ENCODE measurements at places on chromosomes 4 and X.

DNA sequence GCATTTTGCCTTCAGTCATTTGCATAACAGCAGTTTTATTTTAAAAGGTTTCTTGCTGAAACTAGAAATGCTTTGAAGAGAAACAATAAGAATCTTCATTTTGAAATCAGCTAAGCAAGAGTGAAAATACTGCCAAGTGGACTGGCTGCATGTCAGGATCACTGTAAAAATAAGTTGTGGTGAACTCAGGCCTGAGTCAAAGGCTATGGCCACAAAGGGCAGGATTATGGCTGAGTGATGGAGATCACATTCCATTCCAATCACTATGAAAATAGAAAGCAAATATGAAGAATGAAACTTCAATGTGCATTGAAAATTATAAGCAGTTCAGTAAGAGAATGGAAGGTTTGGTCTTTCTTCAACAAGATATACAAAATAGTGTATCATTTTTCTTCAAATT lies 224.5 kb downstream of the PCDH18 start:
- peak; percentile 86 for DNase-seq

DNA sequence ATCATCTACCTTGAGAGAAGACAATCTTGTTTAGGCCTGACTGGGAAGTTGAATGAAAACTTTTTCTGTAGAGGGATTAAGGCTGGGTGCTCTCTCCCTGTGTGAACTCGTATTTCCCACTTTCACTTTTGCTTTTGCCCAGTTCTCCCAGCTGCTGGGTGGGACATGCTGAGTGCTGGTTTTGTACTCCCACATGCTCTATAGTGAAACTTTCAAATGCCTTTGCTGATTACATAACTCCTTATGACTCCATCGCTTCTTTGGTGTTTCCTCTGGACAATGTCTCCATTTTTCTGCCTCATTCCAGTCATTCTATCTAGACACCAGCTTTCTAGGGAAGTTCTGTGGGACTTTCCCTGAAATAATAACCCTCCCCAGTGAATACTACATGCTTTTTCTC lies 100.5 kb downstream of the CLNK start:
- peak; percentile 89 for DNase-seq

GRCh38 chr4:144181391-144181790 lies 40.9 kb upstream of the GYPA start:
- DNase-seq, result no peak

DNA sequence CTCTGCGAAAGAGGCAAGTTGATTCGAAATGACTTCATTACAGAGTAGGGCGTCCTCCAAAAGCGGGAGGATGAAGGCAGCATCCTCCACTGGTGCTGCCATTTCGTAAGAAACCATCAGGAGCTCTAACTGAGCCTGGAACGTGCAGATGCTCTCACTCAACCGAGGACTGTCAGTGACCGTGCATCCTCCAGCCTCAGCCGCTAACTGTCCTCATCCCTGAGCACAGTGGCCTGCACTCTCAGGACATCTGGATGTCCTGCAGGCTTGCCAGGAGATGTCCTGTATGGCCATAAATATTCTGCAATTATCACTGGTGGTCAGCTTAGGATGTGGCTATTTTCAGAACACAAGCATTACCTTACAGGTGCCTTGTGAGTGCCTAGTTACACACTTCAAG lies 107.1 kb upstream of the ADRA2C start:
- no peak for DNase-seq

DNA sequence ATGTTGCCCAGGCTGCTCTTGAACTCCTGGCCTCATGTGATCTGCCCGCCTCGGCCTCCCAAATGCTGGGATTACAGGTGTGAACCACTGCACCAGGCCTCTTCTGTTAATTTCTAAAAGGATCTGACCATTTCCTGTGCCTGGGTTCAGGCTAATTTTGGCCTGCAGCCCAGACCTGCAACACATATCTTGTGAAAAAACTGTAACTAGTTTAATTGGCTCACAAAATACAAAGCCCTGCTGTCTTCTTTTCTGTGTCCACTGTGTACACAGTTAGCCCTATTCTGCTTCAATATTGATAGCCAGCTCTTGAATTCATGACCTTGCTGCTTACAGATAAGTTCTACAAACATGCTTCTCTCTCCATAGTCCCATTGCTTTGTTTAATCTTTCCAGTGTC lies 753.5 kb downstream of the PDHA2 start:
- DNase-seq, result no peak

DNA sequence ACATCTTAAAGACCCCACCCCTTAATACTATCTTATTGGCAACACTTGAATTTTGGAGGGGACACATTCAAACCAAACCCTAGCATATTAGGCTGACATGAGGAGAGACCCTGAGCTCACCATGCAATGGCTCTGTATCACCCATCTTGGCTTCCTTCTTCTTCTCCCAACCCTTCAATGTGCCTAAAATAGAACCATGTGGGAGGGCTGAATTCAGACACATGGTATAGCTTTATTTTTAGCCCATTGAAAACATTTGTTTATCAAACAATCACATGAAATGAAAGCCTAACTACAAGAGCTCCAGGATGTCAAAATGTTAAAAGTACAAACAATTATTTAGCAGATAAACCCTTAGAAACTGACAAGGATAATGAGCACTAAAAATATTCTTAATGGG lies 81.6 kb downstream of the RASL11B start:
- no peak for DNase-seq

Data from brain microvascular endothelial cell (primary cell).